ENCODE measurements at places on chromosomes 4 and X.

- DNase-seq, result no peak
Measured at GRCh38 chr4:31086756-31087330, 366.7 kb downstream of the PCDH7 start.

- DNase-seq, result no peak
Measured at GRCh38 chrX:87805829-87806490, 288.4 kb downstream of the KLHL4 start.

GRCh38 chrX:20517565-20517964 is 250.9 kb upstream of the RPS6KA3 start:
- no peak for DNase-seq

- no peak for DNase-seq
Measured at GRCh38 chrX:143570782-143571181, 53.5 kb upstream of the SPANXN3 start.

DNA sequence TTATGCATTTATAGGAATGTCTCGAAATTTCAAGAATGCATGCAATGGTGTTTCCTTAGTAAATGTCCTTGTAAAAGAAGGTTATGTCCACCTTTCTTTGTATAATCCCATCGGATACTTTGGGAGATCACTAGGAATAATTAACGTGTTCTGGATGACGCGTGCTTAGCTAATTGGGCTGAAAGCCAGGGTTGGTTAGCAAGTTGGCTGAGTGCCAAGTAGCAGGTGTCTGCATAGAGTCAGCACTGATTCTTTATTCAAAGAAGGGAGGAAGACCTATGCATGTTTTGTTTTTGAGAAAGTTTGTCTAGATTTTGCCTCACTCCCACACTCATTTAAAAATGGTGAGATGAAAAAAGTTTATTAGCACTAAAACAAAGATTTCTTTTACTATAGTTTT is 144.6 kb downstream of the SOX3 start:
- DNase-seq, result no peak
